Activated CD8-positive, alpha-beta memory T cell treated with anti-CD3 and anti-CD28 coated beads for 1 hour (primary cell): ENCODE measurements at places on chromosomes 5 and 9.
A peak's percentile ranks its signal among the peaks of the same experiment; 100 is the strongest.

DNA sequence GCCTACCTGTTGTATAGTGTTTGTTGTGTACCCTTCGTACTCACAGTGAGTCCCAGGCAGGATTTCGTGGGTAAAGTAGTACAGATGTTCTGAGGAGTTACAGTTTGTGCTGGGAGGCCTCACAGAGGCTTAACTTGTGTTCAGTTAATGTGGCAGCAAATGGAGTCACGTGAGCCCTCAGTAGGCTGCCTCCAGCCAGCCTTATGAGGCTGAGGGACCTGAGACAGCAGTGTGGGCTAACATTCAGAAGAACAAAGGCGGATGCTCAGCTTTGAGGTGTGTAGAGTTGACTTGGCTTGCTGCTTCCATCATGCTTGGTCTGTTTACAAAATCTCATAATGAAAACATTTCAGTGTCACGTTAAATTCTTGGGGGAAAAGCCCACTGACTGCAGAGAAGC is 118.1 kb downstream of the TRIO start:
- no peak for DNase-seq

GRCh38 chr5:137995749-137996128 is 37.1 kb downstream of the FAM13B start:
- no peak for DNase-seq

DNA sequence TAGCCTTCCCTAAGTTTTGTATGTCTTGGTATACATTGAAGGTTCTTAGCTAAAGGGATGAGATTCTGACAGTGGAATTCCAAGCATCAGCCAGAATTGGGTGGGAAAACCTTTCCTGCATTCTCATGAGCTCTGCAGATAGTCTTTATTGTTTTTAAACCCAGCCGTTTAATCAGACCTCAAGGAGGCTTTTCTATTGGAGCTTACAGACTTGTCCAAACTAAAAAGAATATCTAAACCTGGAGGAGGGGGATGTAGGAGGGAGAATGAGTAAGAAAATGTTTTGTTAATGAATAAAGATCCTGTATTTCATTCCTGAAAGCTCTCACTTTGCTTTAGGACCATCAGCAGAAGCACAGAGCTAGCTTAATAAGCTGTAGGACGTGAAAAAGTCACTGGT is 41.7 kb downstream of the EBF1 start:
- no peak for DNase-seq

GRCh38 chr5:88690409-88691229 is 192.4 kb downstream of the MEF2C start:
- DNase-seq: peak; percentile 37

- DNase-seq: no peak
These were observed 159.5 kb downstream of the GABRG2 start for GRCh38 chr5:162227075-162227474.

DNA sequence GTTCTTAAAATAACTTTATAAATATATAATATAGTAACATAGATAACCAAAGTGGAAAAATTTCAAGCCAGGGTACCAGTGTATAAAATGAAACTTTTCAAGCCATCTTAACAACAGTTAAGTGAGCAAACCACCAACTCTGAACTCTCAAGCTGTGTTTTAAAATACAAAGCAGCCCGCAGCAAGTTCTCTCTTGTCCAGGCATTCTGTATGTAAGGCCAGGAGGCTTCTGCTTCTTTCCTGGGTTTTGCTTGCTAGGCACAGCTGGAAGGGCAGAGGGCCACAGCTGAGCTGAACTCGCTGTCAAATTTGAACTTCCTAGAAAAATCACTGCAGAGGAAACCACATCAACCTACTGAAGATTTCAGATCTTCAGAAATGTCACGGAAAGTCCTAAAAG is 6.8 kb upstream of the CTNNAL1 start:
- no peak for DNase-seq
